Suppressor macrophage (primary cell): ENCODE measurements at places on chromosomes 11 and 22.

GRCh38 chr11:129012880-129013279 is 70.2 kb upstream of the TP53AIP1 start:
- no peak for DNase-seq

GRCh38 chr11:40597546-40598113 is 861.8 kb downstream of the LRRC4C start:
- DNase-seq = no peak

DNA sequence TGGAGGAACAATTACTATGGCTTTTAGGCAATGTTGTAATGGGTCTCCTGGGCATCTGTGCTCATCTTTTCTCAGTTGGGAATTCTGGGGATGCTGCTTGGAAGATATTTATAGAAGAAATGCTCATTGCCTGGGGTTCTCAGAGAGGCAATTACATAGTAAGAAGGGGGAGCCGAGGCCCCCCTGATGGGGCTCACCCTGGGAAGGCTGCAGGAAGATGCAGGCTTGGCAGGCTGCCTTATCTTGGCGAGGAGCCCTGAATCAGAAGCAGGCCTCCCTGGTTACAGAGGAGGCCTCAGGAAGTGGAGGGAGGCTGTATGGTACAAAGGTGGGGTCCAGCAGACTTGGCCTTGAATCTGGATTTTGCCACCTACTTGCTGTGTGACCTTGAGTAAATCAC is 60.6 kb upstream of the CRYBB3 start:
- no peak for DNase-seq

GRCh38 chr11:94883878-94884277 is 89.5 kb downstream of the CWC15 start:
- DNase-seq = no peak

GRCh38 chr11:84894666-84895065 is 732.5 kb downstream of the DLG2 start:
- DNase-seq = no peak

DNA sequence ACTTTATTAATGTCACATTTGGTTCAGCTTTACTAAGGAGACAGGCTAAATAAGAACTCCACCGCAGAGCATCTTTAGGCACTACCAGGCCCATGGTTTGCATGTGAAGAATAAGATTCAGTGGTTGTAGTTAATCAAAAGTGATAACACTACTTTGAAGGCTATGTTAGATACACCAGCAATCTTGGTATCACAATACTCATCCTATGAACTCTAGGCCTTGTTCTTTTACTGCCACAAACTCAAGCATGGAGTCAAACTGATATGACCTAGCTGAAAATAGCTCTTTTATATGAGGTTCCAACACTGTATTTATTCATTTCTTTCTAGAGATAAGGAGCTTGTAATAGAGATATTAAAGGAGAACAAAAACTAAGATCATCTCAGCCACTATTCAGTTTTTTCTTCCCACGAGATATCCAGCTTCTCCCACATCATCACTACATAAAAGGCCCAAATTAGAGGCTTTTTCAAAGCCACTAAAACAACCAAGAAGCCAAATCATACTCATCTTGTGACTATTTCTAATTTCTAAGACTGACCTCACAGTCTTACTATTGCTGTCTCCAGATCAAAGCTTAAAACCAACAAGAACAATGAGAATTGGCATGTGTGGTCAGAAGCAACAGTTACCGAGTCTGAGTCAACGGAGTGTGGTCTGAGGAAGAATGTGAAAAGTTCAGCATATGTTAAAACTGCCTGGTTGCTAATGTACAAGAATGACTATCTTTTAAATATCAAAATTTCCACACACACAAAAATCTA is 25.1 kb upstream of the GUCY1A2 start:
- DNase-seq = peak; percentile 1

DNA sequence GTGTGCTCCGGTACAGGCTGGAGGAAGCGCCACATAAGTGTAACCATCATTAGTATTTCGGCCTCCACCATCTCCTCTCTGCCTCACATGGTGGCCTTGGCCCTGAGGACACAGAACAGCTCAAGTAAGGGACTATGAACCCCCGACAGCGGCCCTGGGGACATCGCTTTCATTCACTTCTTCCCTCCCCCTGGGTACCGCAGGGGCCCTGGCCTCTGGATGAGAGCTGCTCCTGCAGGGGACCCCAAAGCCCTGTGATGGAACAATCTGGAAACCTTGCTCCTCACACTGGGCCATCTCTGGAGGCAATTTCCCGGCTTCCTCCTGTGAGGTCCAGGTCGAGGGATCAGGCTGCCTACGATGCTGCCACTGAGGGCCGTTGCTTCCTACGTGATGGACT is 565.5 kb downstream of the BRD1 start:
- no peak for DNase-seq

DNA sequence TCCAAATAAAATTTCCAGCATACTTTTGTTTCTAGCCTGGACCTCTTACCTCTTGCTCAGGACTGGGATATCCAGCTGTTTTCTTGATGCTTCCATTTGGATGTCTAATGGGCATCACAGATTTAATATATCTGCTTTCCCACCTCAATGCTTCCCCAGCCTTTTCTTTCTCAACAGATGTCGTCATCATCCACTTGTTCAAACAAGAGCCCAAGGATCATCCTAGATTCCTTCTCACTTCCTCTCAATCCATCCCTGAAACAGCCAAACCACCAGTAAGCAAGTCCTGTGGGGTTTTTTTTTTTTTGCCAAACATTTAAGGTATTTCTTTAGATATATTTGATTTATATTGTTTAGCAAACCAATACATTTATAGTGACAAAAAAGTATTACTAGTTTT is 12.5 kb downstream of the THY1 start:
- no peak for DNase-seq

DNA sequence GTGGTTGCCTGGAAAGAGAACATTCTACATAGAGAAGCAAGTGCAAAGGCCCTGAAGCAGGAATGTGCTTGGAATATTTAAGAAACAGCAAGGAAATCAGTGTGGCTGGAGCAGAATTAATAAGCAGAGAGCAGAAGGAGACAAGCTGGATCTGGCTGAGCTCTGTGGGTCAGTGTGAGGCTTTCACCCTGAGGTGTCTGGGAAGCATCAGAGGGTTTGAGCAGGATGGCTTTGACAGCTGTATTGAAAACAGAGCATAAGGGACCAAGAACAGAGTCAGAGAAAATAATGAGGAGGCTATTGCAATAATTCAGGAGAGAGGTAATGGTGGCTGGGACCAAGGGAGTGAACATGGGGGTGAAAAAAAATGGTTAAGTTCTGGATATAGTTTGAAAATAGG is 199.6 kb downstream of the NXPE2 start:
- DNase-seq = no peak

DNA sequence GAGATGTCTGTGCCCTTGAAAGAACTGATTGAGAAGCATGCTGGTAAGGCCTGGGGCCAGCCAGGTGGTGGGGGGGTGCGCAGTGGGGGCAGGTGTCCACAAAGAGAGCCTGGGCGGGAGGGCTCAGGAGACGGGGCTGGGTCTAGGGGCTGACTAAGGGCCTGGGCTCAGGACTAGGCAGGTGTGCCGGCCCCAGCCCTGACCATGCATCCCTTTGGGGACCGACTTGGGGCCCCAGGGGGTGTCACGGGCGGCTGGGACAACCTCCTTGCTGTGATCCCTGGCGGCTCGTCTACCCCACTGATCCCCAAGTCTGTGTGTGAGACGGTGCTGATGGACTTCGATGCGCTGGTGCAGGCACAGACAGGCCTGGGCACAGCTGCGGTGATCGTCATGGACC is 4.4 kb downstream of the NDUFV1 start:
- DNase-seq = no peak

DNA sequence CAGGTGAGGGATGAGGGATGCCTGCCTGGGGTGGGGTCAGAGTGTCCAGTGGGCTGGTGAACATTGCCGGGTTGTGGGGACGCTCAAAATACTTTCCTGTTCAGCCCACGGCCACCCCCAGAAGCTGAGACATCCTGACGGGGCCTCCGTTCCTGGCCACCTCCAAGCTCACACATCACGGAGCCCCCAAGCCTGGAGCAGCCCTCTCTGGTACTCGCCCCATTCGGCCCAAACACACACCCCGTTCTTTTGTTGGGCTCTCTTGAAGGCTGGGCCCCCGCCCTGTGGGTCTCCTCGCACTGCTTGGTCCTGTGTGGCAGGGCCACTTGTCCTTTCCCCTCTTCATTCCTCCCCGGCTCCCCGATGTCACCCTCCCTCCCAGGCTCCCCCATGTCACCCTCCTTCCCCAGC is 442.6 kb downstream of the TBC1D22A start:
- no peak for DNase-seq

- DNase-seq = no peak
Measured at GRCh38 chr11:128453444-128454336, 133.7 kb downstream of the ETS1 start.

- DNase-seq = no peak
Measured at GRCh38 chr11:123241874-123242543, 47.0 kb upstream of the CLMP start.

DNA sequence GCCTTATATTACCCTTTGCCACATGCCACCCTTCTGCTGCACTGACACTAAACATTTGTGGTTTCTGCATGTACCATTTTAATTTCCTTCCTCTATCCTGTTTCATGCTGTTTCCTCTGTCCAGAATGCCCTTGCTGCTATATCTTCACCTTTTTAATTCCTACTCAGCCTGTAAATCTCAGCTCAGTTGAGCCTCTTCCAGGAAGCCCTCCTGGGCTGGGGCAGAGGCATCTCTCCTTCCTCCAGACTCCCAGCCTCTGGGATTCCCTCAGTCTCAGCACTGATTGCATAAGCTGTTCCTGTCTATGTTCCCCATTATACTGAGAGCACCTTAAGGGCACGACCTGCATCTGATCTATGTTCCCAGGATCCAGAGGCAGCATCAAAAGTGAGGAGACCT is 98.7 kb downstream of the RNF169 start:
- DNase-seq = no peak

DNA sequence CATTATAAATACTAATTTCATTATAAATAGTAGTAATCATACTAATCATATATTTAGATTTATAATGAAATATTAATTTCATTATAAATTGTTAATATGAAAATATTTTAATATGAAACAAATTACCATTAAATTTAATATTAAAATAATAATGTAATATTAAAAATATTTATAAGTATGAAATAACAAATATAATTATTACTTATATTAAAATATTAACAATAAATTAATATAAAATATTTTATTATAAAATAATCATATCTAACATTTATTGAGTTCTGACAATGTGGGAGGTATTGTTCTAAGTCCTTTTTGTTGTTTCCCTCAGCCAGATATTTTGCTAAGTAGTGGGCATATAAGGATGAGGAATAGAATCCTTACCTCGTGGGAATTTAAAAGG is 1341.4 kb downstream of the LRRC4C start:
- no peak for DNase-seq

- DNase-seq = no peak
Measured at GRCh38 chr11:13225038-13226001, 52.3 kb upstream of the BMAL1 start.

DNA sequence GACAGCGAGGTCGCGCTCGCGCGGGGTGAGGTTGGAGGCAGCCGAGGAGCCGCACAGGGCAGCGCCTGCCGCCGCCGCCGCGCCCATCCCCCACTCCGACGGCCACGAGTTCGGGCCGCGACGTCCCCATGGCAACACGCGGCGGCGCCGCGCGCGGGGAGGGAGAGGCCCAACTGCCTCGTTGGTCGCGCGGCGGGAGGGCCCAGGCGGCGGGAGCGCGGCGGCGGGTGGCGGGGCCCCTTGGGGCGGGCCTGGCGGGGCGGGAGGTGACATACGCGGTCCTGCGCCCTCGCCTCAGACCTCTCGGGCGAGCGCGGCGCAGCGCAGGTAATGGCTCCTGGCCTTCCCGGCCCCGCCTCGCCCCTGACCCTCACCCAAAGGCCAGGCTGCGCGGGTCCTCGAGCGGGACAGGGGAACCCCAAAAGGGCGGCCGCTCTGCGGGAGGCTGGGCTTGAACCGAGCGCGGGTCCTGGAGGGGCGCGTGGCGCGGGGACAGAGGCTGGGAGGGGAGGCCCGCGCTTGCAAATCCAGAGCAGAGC is at the start of gene DEUP1:
TSS of gene DEUP1 (plus strand) at position 297 of the 539 bp plus-strand sequence. CDS start 1,518 bp downstream, outside the sequence.
- DNase-seq = peak; percentile 45

GRCh38 chr11:110044226-110044968 is 48.8 kb upstream of the ZC3H12C start:
- DNase-seq = no peak

DNA sequence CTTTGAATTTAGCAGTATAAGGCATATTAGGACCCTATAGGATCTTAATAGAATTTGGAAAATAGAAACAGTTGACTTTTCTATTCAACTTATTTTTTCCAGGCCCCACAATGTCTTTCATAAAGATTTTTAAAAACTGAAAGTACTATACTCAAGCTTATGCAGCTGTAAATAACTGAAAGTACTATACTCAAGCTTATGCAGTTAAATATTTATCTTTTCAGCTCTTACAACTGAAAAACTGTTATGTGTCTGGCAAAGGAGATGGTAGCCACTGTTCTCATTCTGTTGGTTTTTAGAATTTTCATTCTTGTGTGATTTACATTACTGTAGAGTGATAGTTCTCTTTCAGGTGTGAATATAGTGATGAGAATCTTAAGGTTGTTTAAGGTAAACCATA is 16.5 kb downstream of the HIPK3 start:
- no peak for DNase-seq

GRCh38 chr22:45996241-45997076 is 19.5 kb upstream of the WNT7B start:
- DNase-seq = peak; percentile 95

DNA sequence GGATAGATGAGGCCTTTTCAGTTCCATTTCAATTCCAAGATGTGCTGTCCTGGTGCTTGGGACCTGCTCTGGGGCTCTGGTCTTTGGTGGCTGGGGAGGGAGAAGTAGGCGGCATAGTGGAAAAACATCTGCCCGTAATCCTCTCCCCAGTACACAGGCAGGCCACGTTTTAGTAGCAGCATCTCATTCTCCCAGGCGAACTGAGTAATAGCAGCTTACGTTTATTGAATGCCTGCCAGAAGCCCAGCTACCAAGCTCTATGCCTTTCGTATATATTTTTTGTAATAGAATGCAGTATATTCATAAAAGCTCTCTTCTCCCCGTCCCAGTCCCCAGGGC is 11.4 kb downstream of the ACO2 start:
- no peak for DNase-seq

- no peak for DNase-seq
Measured at GRCh38 chr22:40001800-40002577, 7.2 kb downstream of the FAM83F start.
